Gastrocnemius medialis (tissue), 4 donors: ENCODE measurements at places on chromosomes 13 and 19. TPM values are rescaled to one million over a fixed set of nuclear protein-coding genes. Genes with fewer than 3 reads are reported as not detected.
A peak's percentile ranks its signal among the peaks of the same experiment; 100 is the strongest.

DNA sequence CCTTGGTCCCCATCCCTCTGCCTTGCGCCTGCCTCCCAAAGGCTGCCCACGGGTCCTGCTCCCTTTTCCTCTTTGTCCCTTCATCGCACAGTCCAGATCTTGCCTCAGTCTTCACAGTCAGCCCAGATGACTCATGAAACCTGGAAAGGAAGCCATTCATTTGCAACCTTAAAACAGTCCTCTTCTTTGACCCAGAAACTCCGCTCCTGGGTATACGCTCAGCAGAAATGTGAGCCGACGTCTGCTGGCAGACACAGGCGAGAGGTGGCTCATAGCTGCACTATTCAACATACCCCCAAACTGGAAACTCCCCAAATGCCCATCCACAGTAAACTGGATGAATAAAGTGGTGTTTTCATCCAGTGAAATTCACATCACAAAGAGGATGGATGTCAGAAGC is 13.6 kb upstream of the PEPD start:
- no peak for DNase-seq

The DUXA gene
- not detected for total RNA-seq

GRCh38 chr13:49021953-49022352 is 46.2 kb downstream of the FNDC3A start:
- no peak for DNase-seq

GRCh38 chr19:5093297-5093928 is 124.5 kb downstream of the KDM4B start:
- DNase-seq = no peak

The KL gene
- total RNA-seq = 1.5 TPM

The IFNL1 gene
- not detected for total RNA-seq

DNA sequence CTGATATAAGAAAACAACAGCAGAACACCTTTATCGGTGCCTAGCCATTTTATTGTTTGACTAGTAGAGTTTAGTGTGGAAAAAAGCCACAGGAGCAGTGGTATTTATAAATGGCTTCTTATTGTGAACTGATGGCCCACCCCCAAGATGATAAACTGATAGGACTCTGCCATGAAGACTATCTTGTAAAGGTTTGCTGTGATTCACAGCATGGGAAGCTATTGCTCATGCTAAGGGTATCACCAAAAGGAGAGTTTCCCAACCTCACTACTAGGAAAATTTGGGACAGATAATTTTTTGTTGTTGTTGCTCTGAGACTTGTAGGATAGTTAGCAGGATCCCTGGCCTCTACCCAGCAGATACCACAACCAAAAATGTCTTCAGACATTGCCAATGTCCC is 12.0 kb upstream of the SLC7A1 start:
- DNase-seq = no peak

- peak; percentile 80 for DNase-seq
Observed at GRCh38 chr19:3450796-3451411, 29.4 kb downstream of the SMIM24 start.

DNA sequence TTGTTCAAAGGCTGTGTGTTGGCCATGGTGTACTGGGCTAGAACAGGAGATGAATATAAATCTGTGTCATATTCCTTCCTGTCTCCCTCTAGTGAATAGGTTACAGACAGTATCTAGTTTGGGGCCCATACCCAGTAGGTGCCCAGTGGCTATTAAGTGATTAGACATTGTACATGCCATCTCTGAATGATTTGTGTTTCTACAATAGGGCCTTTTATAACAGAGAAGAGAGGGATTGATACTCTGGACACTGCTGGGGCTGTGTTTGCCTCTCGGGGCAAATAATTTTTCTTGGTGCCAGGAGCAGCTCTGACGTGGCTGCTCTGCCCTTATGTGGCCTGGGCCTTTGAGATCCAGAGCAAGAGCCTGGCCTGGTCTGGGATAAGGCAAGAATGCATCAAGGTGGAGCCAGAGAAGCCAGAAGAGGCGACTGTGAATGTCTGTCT is 403.1 kb downstream of the SPRY2 start:
- DNase-seq = no peak

- no peak for DNase-seq
Observed at GRCh38 chr13:105814902-105815250, 720.6 kb downstream of the EFNB2 start.

The IRGC gene
- total RNA-seq = not detected

GRCh38 chr19:42140125-42140754 is 8.0 kb upstream of the POU2F2 start:
- no peak for DNase-seq

The SUGP1 gene
- total RNA-seq = 29.7 TPM

The CPT1C gene
- 0.26 TPM for total RNA-seq

The BCL2L12 gene
- 11.6 TPM for total RNA-seq
